ENCODE measurements at places on chromosomes 7 and 10. TPM values are rescaled to one million over a fixed set of nuclear protein-coding genes. Genes with fewer than 3 reads are reported as not detected.

The NKX2-3 gene
- total RNA-seq = not detected

The WIPF3 gene
- not detected for total RNA-seq

The GPR158 gene
- not detected for total RNA-seq

The SPDYE8 gene
- total RNA-seq = not detected

The RHEB gene
- 51.3 TPM for total RNA-seq

The AP1S1 gene
- 14.5 TPM for total RNA-seq

The INSYN2A gene
- total RNA-seq = not detected

The RTKN2 gene
- 99.5 TPM for total RNA-seq

The TLX1 gene
- total RNA-seq = not detected

The FFAR4 gene
- not detected for total RNA-seq

The MYOF gene
- total RNA-seq = 1.0 TPM

The WEE2 gene
- not detected for total RNA-seq

The GFRA1 gene
- not detected for total RNA-seq

The GOLGA7B gene
- 14.1 TPM for total RNA-seq

The CYP2C19 gene
- not detected for total RNA-seq

The STYXL1 gene
- 16.8 TPM for total RNA-seq

The POLR3A gene
- 15.1 TPM for total RNA-seq

The HOXA9 gene
- total RNA-seq = 1.1 TPM

The GNAT3 gene
- total RNA-seq = not detected

The CFAP43 gene
- total RNA-seq = not detected

The COL1A2 gene
- total RNA-seq = not detected

The TMEM72 gene
- not detected for total RNA-seq

The PRPS1L1 gene
- not detected for total RNA-seq

The GPR15LG gene
- total RNA-seq = not detected

The KNDC1 gene
- 1.1 TPM for total RNA-seq

The TMEM26 gene
- total RNA-seq = not detected

The SORCS1 gene
- not detected for total RNA-seq

The PHYH gene
- total RNA-seq = 11.0 TPM
